ENCODE measurements at places on chromosomes 2 and 18.

DNA sequence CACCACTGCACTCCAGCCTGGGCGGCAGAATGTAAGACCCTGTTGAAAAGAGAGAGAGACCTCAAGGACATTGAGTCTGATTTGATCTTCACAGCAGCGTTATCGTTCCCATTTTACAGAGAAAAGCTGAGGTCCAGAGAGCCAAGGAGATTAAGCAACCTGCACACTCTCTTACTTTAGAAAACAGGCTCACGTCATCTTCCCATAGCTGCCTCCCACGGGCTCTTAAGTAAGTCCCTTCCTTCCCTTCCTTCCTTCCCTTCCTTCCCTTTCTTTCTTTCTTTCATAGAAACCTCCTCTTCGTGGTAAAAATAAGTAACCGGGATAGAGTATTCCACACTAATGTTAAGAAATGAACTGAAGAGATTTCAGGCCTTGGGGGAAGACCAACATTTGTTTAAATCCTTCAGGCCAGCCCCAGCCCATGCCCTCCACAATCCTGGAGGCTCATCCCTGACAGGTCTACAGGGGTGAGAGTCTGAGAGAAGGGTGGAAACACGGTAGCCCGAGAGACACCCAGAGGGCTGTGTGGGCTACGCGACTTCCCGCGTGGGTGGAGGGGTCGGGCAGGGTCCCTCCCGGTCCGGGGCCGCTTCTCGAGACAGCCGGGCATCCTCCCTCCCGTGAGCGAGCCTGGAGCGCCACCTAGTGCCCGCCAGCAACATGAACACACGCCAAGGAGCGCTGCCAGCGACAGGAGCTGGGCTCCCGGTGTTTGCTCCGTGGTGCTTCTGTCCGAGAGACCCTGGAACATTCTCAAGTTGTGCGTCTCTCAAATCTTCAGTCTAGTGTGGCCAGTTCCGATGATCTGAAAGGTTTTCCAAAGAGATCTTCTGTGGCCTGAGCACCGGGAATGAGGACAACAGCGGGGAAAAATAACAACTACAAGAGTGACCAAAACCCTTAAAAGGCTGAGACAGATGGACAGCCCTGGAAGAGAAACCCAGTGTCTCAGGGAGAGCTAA is 160.3 kb downstream of the INO80D start:
- DNase-seq, result peak; percentile 42

- no peak for DNase-seq
These were observed 3.7 kb upstream of the GAD1 start for GRCh38 chr2:170812710-170813600.

GRCh38 chr18:23756590-23757436 is 67.6 kb downstream of the LAMA3 start:
- no peak for DNase-seq

DNA sequence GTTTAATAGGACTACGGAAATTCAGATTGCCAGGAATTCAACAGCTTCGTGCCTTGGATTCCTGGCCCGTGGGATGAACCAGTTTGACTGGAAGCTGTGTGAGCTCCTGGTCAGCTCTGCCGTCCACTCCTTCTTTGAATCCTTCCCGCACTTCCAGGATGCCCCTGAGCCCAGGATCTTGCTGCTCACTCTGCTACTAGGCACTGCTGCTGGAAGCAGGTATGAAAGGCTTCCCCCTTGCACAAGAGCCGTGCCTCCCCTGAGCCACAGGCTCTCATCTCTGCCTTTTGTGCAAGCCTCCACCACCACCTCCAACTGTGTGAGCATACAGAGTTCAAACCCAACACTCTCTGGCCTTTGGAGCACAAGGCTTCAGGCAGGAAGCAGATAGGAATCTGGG is 34.9 kb downstream of the EN1 start:
- no peak for DNase-seq

DNA sequence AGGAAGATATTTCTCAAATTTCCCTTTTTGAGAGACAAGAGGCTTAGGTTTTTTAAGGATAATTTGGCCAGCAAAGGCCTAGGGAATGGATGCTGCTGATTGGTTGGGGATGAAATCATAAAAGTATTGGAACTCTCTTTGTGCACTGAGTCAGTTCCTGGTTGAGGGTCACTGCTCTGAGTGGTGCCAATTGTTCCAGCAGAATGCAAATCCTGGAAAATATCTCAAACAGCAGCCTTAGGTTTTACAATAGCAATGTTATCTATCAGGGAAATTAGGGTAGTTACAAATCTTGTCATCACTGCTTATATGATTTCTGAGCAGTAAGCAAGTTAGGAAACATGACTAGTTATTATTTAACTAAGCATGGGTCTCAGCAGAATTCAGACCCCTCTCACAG is 96.2 kb downstream of the RAD51AP2 start:
- no peak for DNase-seq

DNA sequence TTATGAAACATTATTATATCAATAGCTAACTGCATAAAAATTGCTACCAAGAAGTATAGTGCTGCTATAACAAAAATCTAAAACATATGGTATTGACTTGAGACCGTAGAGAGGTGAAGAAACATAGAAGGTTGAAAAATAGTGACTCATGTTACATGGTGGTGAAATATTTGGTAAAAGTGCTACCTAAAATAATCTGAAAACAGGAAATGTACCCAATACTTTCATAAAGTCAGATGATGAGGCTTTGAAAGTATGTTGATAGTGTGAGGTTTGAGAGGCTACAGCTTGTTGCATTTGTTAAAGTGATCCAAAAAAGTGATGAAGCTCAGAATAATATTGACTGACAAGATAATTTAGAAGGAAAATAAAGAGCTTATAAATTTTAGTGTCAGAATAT is 718.7 kb upstream of the SLC8A1 start:
- DNase-seq, result no peak

DNA sequence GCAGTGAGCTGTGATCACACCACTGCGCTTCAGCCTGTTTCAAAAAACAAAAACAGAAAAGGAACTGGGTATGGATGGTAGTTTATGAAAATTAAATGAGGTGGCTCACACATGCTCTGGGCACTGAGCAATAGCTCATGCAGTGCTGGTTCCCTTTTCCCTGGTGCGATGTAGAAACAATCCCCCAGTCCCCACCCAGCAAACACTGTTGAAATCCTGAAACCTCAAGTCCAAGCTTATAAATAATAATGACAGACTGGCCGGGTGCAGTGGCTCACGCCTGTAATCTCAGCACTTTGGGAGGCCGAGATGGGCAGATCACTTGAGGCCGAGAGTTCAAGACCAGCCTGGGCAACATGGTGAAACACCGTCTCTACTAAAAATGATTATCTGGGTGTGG is 55.4 kb upstream of the SMAD2 start:
- no peak for DNase-seq

GRCh38 chr2:178233428-178233827 is 39.1 kb downstream of the OSBPL6 start:
- DNase-seq, result no peak

- DNase-seq, result no peak
These were observed 189.9 kb upstream of the PIEZO2 start for GRCh38 chr18:11339188-11339775.

GRCh38 chr18:41992066-41992465 is 37.0 kb downstream of the PIK3C3 start:
- DNase-seq, result no peak

DNA sequence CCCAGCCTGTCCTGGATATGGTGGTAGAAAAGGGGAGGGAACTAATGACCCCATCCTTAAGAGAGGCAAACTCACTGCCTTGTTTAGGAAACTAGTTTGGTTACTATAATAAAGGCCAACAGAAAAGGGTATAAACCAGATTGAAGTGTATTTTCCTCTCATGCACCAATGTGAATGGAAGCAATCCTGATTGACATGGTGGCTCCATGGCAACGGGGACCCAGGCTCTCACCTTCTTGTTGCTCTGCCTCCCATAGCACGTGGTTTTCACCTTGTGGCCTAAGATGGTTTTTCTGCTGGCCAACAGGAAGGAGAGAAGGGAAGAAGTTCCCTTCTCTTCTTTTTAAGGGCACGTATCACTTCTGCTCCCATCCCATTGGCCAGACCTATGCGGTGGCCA is 67.3 kb upstream of the NRP2 start:
- no peak for DNase-seq

GRCh38 chr2:15674637-15675455 is 83.2 kb downstream of the DDX1 start:
- DNase-seq, result no peak

GRCh38 chr2:14896330-14897030 is 264.0 kb downstream of the LRATD1 start:
- DNase-seq, result no peak

DNA sequence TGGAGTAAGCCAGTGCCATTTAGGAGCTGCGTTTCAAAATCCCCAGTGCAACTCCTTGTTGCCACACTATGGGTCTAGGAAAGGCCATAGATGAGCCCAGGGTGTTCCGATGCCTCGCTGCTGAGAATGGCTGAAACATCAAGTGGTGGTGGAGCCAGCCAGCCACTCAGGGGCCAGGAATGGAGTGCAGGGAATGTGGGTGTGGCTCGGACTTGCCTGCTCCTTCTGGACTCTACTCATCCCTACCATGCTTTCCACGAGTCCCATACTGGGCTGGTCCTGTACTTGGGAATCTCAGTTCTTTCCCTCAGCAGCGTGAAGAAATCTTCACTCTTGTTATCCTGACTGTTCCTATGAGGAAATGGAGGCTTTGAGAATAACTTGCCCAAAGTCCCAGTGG is 143.5 kb downstream of the INSIG2 start:
- DNase-seq, result no peak

- DNase-seq, result no peak
These were observed 59.9 kb downstream of the ADI1 start for GRCh38 chr2:3459185-3460015.

GRCh38 chr2:75799859-75800258 is 89.1 kb upstream of the GCFC2 start:
- no peak for DNase-seq

- no peak for DNase-seq
These were observed 220.1 kb upstream of the STON1 start for GRCh38 chr2:48309900-48310299.

DNA sequence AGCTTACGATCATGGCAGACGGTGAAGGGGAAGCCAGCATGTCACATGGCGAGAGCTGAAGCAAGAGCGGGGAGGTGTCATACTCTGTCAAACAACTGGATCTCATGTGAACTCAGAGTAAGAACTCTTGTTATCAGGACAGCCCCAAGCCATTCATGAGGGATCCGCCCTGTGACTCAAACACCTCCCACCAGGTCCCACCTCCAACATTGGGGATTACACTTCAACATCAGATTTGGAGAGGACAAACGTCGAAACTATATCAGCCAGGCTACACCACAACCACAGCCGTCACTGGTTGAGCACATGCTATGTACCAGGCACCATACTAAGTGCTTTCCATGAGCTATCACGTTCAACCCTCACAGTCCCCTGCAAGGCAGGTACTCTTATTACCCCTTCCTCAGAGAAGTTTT is 293.8 kb downstream of the PRKCE start:
- no peak for DNase-seq

GRCh38 chr2:167510071-167510759 is 621.9 kb downstream of the XIRP2 start:
- no peak for DNase-seq

- DNase-seq, result no peak
These were observed 429.2 kb downstream of the LRP1B start for GRCh38 chr2:141701618-141702017.

- no peak for DNase-seq
These were observed 20.3 kb downstream of the PER2 start for GRCh38 chr2:238267884-238268680.

DNA sequence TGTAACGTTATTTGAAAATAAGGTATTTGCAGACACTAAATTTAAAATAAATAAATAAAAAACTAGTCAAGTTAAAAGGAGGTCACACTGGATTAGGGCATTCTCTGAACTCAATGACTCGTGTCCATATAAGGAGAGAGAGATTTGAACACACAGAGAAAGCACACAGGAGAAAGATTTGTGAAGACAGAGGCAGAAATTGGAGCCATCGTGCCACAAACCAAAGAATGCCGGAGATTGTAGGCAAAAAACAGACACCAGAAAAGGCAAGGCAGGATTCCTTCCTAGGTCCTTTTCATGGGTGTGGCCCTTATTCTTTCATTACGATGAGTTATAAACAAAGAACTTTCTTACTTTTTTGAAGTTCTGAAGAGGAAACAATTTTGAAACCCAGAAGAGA is 981.5 kb downstream of the DCDC2C start:
- DNase-seq, result no peak

DNA sequence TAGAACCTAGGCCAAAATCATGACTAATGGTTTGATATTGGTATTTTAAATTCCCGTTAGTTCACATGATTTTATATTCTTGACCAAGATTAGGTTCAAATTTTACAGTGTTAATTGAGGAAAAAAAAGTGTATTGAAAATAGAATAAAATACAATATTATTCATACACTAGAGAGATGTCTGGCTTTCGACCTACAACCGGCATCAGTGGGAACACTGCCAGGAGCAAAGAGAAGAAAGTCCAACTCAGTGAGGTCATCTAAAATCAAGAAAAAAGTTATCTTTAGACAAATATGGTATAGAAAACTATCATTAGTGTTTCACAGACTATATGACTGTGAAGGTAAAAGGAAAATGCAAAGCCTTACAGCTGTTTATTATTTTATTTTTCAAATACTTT is 81.5 kb downstream of the PIGN start:
- no peak for DNase-seq

GRCh38 chr2:20027705-20028434 is 15.4 kb upstream of the MATN3 start:
- no peak for DNase-seq

DNA sequence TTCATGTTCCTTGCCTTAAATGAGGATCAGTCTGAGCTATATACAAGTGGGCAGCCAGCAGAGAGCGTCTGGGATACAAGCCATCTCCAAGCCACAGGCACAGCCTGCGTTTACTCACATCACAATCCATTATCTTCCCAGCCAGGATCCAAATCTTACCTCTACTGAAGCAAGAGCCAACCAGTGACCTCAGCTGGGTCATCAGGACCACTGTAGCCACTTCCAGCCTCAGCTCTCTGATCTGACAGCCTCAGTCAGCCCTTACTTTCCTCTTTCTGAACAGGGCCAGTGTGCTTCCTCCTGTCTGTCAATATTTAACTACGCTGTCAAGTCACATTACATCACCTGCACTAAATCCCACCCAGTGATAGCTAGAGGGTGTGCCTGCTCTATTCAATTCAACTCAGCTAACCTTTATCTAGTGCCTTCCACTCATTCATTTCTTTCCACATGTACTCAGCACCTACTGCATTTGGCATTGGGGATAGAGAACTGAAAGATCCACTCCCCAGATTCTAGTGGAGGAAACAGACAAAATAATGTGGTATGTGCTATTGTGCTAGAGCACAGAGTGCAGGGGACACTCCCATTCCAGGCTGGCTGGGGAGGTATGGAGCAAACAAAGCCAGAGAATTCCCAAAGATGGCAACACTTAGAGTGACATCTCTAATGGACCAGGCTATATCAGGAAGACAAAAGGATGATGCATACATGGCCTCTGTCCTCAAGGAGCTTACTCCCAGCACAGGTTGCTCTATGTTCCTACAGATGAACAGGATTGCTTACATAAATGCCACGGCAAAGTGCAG is 146.5 kb downstream of the NCKAP5 start:
- no peak for DNase-seq

DNA sequence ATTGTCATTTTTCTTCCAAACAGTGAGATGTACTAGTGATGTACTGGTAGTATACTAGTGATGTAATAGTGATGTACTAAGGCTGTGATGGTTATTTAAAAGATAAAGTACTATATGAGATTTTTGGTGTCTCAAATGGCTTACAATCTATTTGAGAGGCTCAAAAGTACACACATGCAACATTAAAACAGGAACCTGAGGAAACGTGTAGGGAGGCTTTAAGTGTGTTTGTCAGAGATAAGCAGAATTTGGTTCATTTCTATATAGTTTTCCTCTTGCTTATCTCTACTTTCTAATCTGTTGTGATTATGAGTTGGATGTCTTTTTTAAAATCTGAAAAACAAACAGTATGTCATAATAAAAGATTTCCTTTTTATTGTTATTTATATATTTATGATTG is 100.9 kb upstream of the SERTAD2 start:
- DNase-seq, result no peak

Measured in effector CD4-positive, alpha-beta T cell (primary cell).